ENCODE measurements at places on chromosomes 7 and 10.

- DNase-seq, result no peak
Measured at GRCh38 chr10:128528781-128529180, 402.6 kb upstream of the MKI67 start.

DNA sequence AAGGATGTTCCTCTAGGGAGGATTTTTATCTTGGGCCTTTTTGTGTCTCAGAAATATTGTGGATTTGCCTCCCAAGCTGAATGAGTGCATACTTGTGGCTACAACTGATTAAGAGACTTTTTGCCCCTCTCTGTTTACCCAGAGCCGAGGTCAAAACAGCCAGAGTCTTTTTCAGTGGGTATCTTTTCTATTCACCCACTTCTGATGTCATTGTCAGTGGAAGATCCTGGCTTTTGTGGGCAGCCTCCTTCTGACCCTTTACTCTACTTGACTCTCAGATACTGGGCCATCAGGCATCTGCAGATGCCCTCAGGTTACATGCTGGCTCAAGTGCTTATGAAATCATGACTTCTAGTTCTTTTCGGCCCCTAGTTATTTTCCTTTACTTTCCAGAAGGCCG lies 19.6 kb upstream of the PIP4K2A start:
- DNase-seq, result no peak

- no peak for DNase-seq
Measured at GRCh38 chr7:4182605-4183300, 499.3 kb upstream of the FOXK1 start.

DNA sequence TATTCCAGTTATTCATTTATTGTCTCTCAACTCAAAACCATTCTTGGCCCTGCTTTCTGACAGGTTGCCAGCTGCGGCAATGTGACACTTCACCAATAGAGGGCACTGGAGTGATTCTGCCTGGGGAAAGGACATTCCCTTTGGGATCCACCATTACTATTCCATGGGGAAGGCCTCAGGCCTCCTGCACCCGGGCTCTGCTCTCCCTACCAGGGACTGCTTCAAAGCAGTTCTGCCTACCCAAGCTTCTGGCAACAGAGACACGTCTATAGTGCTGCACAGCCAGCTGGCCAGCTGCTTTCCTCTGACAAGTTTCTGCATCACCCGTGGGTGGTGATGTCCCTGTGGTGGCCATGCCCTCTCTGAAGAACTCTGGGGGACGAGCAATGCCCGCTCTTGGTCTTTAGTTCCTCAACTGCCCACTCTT lies 163.8 kb downstream of the ELMO1 start:
- peak; percentile 6 for DNase-seq

GRCh38 chr7:108328174-108328651 lies 128.0 kb downstream of the NRCAM start:
- DNase-seq, result no peak

GRCh38 chr10:62815381-62816075 lies 638 bp downstream of the EGR2 start:
- no peak for DNase-seq

- DNase-seq, result no peak
Measured at GRCh38 chr7:47992446-47992845, 13.0 kb upstream of the HUS1 start.

DNA sequence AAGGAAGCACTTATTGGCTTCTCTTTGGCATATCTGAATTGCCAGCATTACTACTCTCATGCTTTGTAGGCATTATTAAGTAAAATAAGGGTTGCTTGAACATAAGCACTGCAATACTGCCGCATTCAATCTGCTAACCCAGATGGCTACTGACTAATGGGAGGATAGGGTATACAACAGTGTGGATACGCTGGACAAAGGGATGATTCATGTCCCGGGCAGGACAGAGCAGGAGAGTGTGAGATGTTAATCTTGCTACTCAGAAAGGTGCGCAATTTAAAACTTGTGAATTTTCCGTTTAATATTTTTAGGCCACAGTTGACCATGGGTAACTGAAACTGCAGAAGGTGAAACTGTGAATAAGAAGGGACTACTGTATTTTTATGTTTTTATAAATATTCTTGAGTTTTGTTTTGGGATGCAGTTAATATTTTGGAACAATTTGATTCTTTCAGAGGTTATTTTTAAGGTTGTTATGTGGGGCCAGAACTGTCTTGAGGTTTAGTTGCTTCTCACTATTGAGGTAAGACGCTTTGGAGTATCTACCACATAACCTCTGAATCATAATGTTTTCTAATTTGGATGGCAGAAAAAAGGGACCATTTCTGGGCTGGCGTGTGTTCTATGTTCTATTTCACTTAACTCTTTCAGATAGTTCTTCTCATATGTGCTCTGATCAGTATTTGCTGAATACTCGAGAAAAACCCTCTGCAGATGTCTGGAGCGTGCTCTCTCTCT lies 75.7 kb upstream of the SYPL1 start:
- DNase-seq, result no peak

DNA sequence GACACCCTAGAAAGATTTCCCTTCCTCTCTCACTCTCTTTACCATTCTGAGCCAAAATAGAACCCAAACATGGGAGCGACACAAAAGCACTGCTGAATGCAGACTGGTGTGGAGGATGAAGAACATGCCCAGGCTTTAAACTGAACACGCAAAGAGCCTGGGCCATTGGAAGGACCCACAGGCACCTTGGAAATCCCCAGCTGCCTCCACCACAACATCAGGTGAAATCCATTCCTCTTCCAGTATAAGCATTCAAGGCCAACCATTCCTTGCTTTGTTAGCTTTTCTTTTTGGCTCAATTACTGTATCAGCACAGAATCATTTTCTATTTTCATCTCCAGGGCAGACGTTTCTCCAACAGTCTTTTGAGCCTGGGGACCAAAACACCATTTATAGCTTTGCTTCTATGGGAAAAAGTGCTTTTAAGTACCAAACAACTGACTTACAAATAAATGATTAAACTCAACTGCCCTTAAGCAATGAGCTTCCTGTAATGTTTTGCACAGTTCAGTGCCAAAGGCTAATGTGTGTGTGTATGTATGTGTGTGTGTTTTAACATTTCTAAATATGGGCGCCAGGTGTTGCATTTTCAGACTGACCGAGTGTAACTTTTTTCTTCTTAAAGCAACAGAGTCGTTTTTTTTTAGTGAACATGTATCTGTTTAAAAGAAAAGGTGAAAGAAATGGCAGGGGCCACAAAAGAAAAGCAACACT lies 16.2 kb upstream of the BLNK start:
- no peak for DNase-seq

GRCh38 chr10:115624448-115624847 lies 531.3 kb downstream of the ATRNL1 start:
- no peak for DNase-seq

- no peak for DNase-seq
Measured at GRCh38 chr10:29668628-29669027, 33.9 kb upstream of the SVIL start.

DNA sequence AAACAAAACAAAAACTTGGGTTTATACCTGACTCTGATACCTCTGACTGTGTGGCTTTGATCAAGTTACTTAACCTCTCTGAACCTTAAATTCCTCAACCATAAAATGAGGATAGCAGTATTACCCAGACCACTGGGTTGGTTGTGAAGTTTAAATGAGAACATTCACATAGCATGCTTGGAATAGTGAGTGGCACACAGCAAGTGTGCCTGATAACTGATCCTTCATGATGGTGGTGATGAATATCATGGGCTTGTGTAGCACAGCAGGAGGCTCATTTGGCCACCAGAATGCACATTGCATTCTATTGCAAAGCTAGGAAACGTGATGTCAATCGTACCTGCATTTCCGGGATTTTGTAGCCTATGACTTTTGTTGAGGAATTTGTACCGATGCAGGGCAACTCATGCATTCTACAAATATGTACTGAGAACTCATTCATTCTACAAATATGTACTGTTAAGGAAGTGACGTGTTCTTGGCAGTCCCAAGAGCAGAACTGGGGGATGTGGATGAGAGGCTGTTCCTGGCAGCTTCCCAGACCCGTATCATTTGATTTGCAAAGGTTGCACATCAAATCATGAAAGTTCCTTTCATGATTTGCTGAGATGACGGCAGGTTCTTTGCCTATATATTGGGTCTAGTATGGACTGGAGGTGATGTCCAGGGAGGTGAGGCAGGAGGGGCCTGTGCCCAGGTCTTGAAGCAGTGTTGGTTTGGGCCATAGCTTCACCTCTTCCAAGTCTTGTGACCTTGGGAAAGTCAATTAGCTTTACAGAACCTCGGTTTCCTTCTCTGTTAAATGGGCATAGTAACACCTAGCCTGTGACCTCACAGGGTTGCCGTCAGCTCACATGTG lies 94.6 kb upstream of the SMNDC1 start:
- DNase-seq, result no peak

DNA sequence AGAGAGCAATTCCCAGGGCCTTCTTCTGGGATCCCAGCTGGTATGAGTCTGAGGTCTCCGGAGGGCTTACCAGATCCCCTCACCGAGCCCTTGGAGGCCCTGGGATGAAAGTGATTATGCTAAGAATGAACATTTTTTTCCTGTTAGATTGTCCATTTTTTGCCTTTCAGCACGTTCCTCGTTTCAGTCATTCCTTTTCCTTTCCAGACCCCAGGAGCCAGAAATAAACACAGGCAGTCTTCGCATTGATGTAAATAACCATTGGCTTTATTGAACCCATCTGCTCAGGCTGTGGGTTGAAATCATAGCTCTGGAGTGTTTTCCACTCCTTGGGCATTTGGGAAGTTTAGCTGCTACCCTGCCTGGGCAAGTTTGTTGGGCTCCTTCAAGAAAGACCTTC lies 320.9 kb upstream of the AUTS2 start:
- no peak for DNase-seq

- DNase-seq, result no peak
Measured at GRCh38 chr10:1538121-1538520, 199.2 kb downstream of the ADARB2 start.

GRCh38 chr7:144468990-144469732 lies 65.7 kb upstream of the NOBOX start:
- DNase-seq, result no peak

- DNase-seq, result no peak
Measured at GRCh38 chr7:79284211-79284610, 169.3 kb downstream of the MAGI2 start.

DNA sequence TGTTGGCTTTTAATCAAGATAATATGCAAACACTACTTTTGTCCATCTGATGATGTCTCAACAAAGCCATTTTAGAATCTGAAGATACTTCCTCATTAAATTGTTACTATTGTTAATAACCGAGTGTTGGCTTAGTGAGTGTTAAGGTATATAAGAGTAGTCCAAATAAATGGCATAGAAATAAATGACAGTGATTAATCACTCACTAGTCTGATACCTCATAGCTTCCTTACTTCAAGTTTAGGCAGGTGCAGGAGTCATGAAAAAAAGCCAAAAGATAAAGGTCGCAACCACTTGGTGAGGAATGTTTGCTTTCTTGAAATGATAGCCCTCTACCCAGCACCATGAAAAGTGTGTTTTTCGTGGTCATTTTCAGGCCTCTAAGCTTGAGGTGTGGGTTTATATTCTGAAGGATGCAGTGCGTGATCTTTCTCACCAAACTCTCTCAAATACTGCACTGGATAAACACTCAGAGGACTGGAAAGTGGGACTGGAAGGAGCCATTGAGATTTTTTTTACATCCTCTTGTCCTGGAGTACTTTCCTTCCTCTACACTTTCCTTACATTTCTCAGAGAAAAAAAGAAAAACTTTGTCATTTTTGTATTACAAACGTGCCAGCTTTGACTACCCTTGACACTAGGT lies 138.1 kb downstream of the KIAA1217 start:
- DNase-seq, result no peak

- no peak for DNase-seq
Measured at GRCh38 chr10:109417803-109418202, 505.5 kb downstream of the XPNPEP1 start.

- no peak for DNase-seq
Measured at GRCh38 chr7:90111-91063, 102.0 kb upstream of the FAM20C start.

GRCh38 chr10:132929953-132930548 lies 12.3 kb downstream of the CFAP46 start:
- DNase-seq, result no peak

DNA sequence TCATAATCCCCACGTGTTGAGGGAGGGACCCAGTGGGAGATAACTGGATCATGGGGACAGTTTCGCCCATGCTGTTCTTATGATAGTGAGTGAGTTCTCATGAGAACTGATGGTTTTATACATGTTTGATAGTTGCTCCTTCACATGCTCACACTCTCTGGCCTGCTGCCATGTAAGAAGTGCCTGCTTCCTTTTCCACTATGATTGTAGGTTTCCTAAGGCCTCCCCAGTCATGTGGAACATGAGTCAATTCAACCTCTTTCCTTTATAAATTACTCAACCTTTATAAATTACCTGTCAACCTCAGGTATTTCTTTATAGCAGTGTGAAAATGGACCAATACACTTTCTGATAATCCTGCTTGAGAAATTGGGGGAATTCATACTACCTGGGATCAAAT lies 80.2 kb downstream of the ZNF37A start:
- DNase-seq, result no peak

GRCh38 chr10:64444564-64444963 lies 923.4 kb downstream of the REEP3 start:
- no peak for DNase-seq

- DNase-seq, result no peak
Measured at GRCh38 chr7:24757353-24758275, at the start of gene GSDME. TSS of gene GSDME (minus strand) at chr7:24757464. CDS start at chr7:24749774, 7,690 bp downstream.

- DNase-seq, result no peak
Measured at GRCh38 chr7:130069179-130069977, 956 bp upstream of the KLHDC10 start.

- no peak for DNase-seq
Measured at GRCh38 chr7:47262881-47263280, 319.0 kb downstream of the TNS3 start.

DNA sequence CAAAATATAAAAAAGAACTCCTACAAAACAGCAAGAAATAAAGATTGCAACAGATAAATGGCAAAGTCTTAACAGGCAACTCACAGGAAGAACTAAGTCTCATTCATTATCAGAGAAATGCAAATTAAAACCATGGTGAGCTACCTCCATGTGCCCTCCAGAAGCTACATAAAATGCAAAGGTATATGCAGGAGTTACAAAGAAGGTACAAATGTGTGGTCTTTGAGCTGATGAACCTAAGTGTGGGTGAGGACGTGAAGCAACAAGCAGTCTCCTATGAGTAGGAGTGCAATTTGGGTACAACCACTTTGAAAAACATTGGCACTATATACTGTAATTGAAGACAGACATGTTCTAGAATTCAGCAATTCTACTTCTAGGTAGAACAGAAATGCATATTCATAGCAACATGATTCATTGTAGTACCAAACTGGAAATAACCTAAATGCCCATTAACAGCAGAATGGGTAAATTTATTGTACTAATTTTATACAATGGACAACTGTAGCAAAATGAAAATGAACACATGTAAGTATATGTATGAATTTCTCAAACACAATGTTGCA lies 61.6 kb upstream of the KCNMA1 start:
- DNase-seq, result no peak

GRCh38 chr7:135673360-135673706 lies 11.0 kb downstream of the STMP1 start:
- no peak for DNase-seq

GRCh38 chr7:556837-557557 lies 37.4 kb upstream of the PDGFA start:
- no peak for DNase-seq

- no peak for DNase-seq
Measured at GRCh38 chr10:107544706-107545520, 380.4 kb upstream of the SORCS1 start.

Measured in stimulated activated CD4-positive, alpha-beta T cell treated with anti-CD3 and anti-CD28 coated beads, Interleukin-15, amount 100 ng/mL, for 1 hour (primary cell).